ENCODE measurements at places on chromosomes 1 and 21. TPM values are rescaled to one million over a fixed set of nuclear protein-coding genes. Genes with fewer than 3 reads are reported as not detected.
A peak's percentile ranks its signal among the peaks of the same experiment; 100 is the strongest.

DNA sequence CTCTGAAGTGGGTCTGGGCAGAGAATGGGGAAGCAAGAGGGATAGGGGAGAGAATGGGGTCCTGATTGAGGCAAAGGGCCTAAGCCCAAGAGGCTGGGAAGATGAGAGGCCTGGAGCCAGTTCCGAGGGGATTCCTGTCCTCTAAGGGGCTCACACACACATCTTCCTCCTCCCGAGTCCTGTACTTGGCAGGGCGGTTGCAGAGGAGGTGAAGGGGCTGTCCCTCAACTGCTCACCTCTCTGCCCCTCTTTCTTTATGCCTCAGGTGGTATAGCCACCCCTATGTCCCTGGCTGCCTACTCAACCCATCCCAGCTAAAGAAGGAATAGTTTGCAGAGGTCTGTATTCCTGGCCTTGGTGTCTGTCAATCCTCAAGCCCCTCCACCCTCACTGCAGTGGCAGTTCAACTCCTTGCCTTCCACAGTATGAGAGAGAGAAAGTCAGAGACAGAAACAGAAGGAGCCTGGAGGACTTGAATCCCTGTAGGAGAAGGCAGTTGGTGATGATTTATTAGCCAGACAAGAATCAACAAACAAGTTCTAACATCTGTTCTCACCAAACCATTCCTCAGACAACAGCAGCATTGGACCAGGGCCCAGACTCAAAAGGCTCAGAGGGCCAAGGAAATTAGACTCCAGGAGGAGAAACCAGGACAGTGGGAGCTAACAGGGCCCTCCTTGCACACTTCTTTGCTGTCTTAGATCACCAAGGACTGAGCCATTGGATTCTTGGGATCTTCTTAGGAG lies 10.7 kb downstream of the SH2D2A start:
- no peak for DNase-seq

- no peak for DNase-seq
These were observed 54.4 kb upstream of the TMPRSS2 start for GRCh38 chr21:41562101-41563000.

DNA sequence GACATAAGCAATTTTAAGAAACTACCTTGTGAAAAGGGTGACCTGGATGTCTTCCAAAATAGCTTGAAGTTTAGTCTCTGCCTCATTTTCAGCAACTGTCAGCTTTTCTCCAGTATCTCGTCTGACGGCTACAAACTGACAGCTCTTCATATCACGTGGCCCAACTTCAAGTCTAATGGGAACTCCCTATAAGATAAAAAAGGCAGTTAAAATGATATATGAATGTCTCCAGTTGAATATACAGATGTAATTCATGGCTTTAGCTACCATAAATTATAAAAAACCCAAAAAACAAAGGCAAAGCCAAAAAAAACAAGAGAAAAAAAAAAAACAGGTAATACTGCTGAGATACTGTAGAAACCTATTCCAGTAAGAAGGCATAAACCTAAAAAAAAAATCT lies 44.9 kb upstream of the SLC30A10 start:
- DNase-seq, result no peak

- DNase-seq, result no peak
These were observed 284.4 kb downstream of the VAV3 start for GRCh38 chr1:107680579-107680985.

- DNase-seq, result no peak
These were observed 26.7 kb downstream of the SUSD4 start for GRCh38 chr1:223337174-223337869.

ADORA3 gene
- 5.0 TPM for total RNA-seq

DNA sequence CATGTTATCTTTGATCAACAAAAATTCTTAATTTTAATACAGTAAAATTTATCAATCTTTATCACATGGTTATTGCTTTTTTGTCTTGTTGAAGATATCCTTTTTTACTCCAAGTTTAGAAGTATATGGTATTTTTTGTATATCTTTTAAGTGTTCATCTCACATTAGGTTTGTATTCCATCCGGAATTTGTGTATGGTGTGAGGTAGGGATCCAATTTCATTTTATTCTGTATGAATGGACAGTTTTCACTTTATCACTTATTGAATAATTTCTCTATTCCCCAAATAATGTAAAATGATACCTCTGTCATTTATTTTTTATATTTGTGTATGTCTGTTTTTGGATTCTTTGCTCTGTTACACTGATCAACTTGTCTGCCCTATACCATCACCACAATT lies 25.3 kb downstream of the NFIA start:
- no peak for DNase-seq

GRCh38 chr1:35577071-35577998 lies 4.2 kb downstream of the TFAP2E start:
- no peak for DNase-seq

- no peak for DNase-seq
These were observed 119.5 kb upstream of the COA6 start for GRCh38 chr1:234253732-234254131.

DNA sequence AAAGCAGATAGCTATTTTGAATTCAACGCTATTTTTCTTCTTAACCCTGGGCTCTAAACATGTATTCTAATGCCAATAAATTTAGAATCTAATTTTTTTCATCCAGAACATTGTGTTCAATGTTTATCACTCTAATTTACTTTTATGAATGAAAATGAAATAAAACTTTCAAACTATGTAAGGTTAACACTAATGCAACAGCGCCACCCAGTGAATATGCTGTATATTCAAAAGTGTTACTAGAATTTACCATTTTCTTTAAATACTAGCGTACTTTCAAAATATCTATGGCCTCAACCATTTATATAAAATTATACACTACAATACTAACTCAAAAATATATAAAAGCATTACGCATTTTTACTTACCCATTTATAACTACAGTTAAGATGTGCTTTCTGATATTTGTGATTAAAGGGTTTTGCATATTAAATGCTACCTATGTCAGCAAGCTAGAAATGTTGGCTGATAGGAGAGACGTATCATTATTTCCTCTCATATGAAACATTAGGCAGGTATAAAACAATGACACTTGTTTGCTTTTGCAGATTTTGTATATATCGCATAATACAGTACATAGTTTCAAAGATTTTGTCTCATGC lies 5.9 kb upstream of the NUF2 start:
- DNase-seq, result no peak

TRIM67 gene
- not detected for total RNA-seq

TARBP1 gene
- 9.1 TPM for total RNA-seq

CYP4A22 gene
- total RNA-seq, result not detected

DNA sequence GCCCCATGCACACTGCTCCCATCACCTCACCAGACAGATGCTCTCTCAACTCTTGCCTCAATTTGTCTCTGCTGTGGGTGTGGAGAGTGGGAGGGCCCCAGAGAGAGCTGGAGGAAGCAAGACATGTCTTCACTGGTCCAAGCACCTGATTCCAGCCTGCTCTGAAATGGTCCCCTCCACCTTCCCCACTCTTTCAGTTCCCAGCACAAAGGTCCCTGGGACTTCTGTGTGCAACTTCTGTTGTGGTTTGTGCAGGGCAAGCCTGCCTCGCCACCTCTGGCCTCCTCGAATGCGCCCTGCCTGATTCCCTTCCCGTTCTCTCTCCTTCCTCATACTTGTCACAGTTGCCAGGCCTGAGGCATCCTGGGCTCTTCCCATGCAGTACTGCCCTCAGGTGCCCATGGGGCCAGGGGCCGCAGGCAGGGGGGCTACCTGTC lies 119.3 kb downstream of the SYT2 start:
- no peak for DNase-seq

- no peak for DNase-seq
These were observed 11.3 kb upstream of the SYT6 start for GRCh38 chr1:114164840-114165543.

GRCh38 chr1:61352845-61353435 lies 270.6 kb downstream of the NFIA start:
- no peak for DNase-seq

GRCh38 chr21:33011462-33011861 lies 14.3 kb upstream of the OLIG2 start:
- DNase-seq, result no peak

DNA sequence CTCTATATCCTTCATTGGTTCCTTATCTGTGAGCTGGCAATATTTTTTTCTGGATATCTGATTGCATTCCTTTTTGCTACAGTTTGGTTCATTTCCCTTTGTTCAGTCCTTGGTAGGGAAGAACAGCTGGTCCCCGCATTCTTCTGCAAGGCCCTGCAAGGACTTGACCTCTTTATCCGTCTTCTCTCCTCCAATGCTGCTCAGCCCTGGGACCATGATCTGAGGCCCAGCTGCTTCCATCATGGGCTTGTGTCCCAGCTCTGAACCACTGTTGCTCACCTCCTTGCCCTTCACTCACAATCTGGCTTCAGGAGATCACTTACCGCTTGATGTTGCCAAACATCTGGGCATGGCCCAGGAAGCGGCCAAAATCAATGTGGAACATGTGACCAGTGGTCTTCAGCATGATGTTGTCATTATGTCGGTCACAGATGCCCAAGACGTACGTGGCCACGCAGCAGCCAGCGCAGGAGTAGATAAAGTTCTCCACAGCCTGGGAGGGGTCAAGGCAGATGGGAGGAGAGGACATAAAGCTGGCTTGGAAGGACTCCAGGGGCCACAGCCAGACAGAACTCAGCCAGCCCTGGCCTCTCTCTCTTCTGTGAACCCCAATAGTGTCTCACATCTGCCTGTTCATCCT lies 22.6 kb upstream of the PPP1R15B start:
- DNase-seq, result no peak

- DNase-seq, result peak; percentile 92
These were observed 682 bp downstream of the SUCO start for GRCh38 chr1:172533513-172534151.

- no peak for DNase-seq
These were observed 235.3 kb upstream of the PLXNA2 start for GRCh38 chr1:208479435-208479834.

DNA sequence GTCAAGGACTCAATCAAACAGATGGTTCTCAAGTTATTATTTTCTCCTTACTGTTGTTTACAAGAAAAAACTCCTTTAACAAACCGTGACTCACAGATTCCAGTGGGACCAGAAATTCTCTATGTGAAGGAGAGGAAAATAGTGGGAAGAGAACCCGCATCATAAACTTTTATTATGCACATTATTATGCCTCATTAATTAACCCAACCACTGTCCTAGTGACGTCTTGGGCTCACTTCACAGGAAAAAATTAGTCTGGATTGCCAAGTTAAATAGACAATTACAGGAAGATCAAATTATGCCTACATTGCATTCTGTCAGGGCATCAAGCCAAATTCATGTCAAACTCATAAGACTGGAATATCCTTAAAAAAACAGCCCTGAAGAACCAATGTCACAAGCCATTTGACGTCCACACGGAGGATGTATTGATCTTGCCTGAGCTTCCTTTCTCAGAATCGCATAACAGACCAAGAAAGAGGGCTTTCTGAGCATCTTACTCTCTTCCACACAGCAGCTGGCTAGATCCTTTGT lies 347.8 kb downstream of the DUSP10 start:
- no peak for DNase-seq

S100A5 gene
- not detected for total RNA-seq

GRCh38 chr1:17610713-17611112 lies 71.2 kb downstream of the ARHGEF10L start:
- no peak for DNase-seq

DNA sequence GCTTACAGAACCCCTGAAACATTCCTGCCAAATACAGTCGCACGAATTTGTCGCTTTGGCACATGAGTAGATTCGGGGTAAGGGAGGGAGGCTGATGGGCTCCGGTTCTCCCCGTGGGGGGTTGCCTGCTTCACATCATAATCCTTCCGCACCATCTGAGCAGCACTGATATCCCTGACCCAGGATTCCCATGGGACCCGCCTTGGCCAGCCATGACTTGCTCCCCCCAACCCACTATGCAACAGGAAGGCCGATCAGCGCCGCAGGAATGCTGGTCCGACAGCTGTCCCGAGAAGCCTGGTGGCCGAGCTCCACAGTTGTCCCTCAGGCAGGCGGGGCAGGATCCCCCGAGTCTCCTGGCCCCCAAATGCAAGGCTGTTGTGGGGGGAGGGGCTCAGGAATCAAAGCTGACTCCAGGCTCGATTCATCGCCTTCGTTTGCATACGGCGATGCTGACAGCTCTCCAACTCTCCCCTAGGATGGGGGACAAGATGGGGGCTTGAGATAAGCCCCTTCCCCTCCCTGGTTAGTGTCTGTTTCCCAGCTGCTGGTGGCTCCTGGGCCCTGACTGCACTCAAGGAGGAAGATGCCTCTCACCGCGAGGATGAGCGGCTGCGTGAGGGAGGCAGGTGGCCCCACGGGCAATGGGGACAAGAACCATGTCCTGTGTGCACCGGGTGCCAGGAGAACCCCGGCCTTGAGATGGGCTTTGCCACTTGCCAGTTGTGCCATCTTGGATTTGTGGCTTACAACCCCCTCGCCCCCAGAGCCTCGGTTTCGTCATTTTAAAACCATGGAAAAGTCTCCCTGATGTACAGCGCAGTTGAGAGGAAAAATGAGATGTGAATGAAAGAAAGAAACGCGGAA lies 9.3 kb downstream of the DRAXIN start:
- DNase-seq, result no peak

- DNase-seq, result no peak
These were observed 31.6 kb downstream of the FMO4 start for GRCh38 chr1:171345536-171345935.

DNA sequence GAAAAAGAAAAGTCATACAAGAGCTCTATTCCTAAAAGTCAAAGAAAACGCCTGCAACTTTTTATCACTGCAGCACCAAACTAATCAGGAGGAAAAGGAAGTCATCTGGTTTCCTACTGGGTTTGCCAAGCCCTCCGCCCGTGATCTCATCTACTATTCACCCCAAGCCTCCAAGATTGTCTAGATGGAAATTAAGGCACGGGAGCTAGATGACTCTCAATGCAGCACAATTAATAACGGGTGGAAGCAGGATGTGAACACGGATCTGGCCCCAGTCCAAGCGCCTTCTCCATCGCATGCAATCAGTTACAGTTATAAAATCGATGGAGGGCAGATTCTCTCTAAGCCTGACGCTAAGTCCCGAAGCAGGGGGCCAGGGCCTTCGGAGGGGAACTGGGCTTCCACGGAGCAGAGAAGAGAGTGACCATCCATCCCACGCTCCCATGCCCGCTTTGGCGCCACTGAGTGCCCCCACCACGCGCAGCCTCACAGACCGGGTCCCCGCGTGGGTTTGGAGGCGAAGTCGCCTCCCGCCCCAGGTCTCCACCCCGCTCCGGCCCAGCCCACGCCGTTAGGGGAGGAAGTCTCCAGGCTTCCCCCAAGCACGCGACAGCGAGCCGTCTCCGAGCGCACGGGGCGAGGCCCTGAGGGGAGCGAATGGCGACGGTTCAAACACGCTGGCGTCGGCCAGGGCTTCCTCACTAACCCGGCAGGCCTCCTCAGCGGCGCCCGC lies 1.8 kb downstream of the HSF2BP start:
- DNase-seq, result no peak
